ENCODE measurements at places on chromosomes 6 and 20.

GRCh38 chr6:70864401-70864800 lies 92.5 kb downstream of the B3GAT2 start:
- no peak for DNase-seq

DNA sequence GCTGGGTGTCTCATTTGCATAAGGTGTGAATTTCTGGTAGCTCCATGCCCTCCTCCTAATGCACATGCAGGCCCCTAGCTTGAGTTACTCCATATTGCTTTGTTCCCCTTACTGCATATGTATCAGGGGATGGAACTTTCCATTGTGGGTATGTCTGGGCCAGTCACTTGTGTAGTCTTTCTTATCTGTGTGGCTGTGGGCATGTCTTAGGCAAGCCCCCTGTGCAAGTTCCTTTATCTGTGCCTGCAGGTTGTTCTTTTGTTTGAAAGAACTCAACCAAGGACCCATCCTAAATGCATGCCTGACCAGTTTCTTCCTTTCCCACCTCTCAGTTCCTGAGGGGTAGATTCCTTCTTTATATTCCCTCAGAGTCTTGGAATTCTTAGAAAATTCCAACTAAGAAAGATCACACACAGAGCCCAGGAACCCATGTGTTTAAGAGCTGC lies 23.6 kb downstream of the MBOAT1 start:
- no peak for DNase-seq

GRCh38 chr20:21505161-21505809 lies 8.6 kb downstream of the NKX2-2 start:
- peak; percentile 63 for DNase-seq

DNA sequence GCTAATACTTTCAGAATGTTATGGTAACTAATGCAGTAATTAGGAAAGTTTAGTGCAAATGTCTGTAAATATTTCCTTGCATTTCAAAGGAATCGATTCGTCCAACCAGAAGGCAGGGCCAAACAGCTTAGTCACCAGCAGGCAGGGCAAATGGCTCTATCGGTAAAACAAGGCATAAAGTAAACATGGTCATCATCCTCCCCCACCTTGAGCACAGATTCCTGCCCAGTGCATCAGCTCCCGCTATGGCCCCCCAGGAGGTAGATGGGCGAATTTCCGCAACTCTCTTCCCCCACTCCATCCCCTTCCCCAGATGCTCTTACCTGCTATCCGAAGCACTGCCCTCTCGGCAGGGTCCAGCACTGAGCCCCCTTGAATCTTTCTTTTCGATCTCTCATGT lies 103.8 kb upstream of the BEND6 start:
- DNase-seq = peak; percentile 47

GRCh38 chr20:62010551-62011402 lies 54.9 kb downstream of the TAF4 start:
- DNase-seq = peak; percentile 60

GRCh38 chr6:210778-211374 lies 81.4 kb upstream of the DUSP22 start:
- no peak for DNase-seq

GRCh38 chr20:20365480-20366161 lies 2.3 kb upstream of the INSM1 start:
- no peak for DNase-seq

DNA sequence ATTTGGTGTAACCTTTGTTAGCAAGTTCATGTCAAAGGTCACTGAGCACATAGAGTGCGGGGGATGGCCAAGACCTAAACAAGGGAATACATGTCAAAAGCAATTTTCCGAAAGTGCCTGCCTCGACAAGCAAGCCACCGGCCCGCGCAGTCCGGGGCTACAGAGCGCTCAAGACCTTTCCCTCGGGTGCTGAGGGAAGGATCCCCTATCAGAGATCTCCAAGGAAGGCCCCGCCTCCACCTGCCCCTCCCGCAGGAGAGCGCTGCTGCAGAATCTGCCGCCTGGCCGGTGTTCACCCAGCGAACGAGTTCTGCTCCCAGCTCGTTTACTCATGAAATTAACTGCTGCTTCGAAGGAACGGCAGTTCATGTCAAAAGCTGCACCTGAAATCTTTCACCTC lies 252.7 kb downstream of the BMP7 start:
- DNase-seq = peak; percentile 11

- no peak for DNase-seq
Observed at GRCh38 chr6:135096403-135097130, 41.9 kb upstream of the HBS1L start.
